ENCODE measurements at places on chromosomes 12 and 14.

- no peak for DNase-seq
Measured at GRCh38 chr12:31482816-31483215, 108.1 kb downstream of the DENND5B start.

GRCh38 chr12:59548930-59549329 is 46.9 kb upstream of the SLC16A7 start:
- DNase-seq = no peak

- no peak for DNase-seq
Measured at GRCh38 chr12:130948136-130948535, 5.6 kb upstream of the ADGRD1 start.

GRCh38 chr12:109878749-109879148 is 1.6 kb downstream of the GLTP start:
- no peak for DNase-seq

DNA sequence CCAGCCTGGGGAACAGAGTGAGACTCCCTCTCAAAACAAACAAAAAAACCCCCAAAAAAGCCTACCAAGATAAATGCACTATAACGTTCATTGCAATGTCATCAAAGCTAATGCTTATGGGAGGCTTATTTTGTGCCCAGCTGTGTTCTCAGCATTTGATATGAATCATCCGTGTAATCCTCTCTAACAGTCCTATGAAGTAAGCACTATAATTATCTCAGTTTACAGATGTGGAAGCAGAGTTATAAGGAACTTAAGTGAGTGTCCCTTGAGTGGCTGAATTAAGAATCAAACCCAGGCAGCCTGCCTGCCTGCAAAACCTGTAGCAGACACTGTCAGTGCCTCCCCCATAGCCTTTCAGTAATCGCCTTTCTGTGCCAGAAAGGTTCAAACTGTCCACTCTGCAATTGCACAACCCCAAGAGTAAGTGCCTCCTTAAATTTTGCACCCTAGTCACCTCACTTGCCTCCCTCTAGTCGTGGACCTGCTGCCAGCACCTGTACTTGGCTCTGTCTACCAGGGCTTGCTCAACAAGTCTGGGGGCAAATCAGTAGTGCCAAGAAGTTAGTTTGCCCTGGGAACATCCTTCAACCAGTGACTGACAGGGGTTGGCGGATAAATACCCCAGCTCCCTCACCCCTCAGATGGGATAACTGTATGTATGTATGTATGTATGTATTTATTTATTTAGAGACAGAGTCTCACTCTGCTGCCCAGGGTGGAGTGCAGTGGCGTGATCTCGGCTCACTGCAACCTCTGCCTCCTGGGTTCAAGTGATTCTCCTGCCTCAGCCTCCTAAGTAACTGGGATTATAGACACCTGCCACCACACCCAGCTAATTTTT is 23.8 kb upstream of the PPP1CC start:
- DNase-seq = no peak

All from activated T-helper 1 cell treated with Interleukin-2 at 50 U/mL for 16 hours (primary cell).